ENCODE measurements at places on chromosomes 11 and 22. TPM values are rescaled to one million over a fixed set of nuclear protein-coding genes. Genes with fewer than 3 reads are reported as not detected.

DNA sequence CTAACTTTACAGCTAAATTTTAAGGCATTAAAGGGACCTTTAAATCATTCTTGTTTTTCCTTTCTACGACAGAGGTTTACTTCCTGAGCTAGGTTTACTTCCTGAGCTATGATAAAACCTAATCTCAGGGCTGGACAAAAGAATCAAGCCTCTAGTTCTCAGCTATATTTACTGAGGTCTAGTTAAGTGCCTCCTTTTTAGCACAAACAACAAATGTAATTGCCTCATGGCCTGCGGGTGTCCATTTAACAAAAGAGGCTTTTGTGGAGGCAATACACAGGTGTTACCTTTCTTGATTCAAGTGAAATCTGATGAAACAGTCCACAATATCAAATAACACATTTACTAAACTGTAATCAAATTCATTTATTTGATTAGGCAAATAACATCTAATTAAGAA lies 67.3 kb downstream of the IMMP1L start:
- H3K36me3 ChIP-seq: no peaks in the 10 kb centered on the region
- H3K4me3 ChIP-seq: no peak overlapping the region
- DNase-seq: no peak

- DNase-seq: peak; percentile 79
- peaks cover 20% of the 10 kb centered on the region for H3K4me1 ChIP-seq
- peak overlapping the region; percentile 80 for H3K27ac ChIP-seq
- no peak overlapping the region for H3K4me3 ChIP-seq
- no peaks in the 10 kb centered on the region for H3K36me3 ChIP-seq
Observed at GRCh38 chr11:1546077-1546535, 26.0 kb downstream of the DUSP8 start.

DNA sequence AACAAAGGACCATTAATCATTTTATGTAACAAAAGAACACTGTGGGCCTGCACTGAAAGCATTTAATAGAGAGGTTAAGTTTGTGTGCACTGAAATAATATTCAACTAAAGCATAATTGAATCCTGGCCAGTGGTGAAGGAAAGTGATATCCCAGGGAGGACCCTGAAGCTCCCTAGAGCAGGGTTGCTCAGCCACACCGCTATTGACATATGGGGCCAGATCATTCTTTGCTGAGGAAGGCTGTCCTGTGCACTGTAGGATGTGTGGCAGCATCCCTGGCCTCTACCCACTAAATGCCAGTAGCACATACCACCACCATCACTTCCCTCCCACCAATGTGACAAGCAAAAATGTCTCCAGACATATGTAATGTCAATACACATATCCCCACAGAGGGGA lies 166.1 kb upstream of the MTNR1B start:
- H3K27ac ChIP-seq: no peak overlapping the region
- H3K4me3 ChIP-seq: no peak overlapping the region
- H3K4me1 ChIP-seq: no peaks in the 10 kb centered on the region
- no peaks in the 10 kb centered on the region for H3K27me3 ChIP-seq

DNA sequence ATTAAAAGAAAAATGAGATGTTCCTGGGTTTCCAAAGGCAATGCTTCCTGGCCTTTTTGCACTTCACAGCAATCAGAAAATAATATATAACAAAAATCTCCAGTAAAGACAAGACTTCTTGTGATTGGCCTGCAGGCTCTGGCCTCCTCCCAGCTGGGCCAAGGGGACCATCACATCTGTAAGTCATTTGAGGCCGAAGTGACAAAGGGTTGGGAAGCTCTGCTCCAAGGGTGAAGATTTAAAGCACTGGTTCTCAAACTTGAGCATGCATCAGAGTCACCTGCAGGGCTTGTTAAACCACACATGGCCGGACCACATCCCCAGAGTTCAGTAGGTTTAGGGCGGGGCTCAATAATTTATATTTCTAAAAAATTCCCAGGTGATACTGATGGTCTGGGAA lies 32.1 kb downstream of the ARFGAP2 start:
- H3K27ac ChIP-seq: no peak overlapping the region
- no peak for DNase-seq
- H3K27me3 ChIP-seq: no peaks in the 10 kb centered on the region
- no peaks in the 10 kb centered on the region for H3K36me3 ChIP-seq

GRCh38 chr11:15884777-15885540 lies 471.4 kb downstream of the SOX6 start:
- H3K4me3 ChIP-seq: no peak overlapping the region
- H3K36me3 ChIP-seq: no peaks in the 10 kb centered on the region
- peak; percentile 58 for DNase-seq
- peak overlapping the region; percentile 52 for H3K27ac ChIP-seq

DNA sequence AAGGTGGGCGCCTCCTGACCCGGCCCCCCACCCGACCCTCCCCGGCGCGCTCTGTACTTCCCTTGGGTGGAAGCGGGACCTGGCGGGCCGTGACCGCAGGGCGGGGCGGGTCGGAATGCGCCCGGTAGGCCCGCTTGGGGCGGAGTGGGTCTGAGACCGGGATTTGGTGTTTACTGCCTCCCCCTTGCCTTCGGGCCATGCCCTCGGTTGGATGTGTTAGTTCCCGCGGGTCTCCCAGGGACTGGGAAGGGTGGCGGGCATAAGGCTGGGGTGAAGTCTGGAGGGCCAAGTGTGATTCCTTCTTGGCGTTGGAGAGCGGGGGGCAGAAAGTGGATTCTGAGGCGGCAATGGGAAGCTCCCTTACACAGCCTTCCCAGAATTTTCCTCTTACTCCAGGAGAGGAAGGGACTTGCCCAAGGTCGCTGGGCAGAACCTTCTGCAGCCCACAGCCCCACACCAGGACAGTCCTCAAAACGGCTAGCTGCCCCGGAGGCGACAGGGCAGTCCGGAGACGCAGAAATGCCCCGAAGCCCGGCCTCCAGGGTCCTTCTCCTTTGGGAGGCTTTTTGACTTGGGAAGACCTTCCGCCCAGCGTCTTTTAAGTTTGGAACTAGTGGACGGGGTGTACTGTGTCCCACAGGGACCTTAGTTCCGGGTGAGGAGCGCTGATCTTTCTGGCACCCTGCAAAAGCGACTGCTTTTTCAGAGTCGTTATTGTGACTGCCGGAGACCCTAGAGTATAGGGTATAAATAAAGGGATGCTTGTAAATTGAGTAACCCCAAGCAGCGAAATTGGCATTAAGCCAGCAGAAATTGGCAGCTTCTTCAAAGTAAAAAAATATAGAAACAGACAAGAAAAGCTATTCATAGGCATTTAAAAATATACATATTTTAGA lies 647 bp downstream of the SWAP70 start:
- H3K4me1 ChIP-seq: no peaks in the 10 kb centered on the region
- H3K27me3 ChIP-seq: no peaks in the 10 kb centered on the region
- H3K4me3 ChIP-seq: peak overlapping the region; percentile 88
- no peaks in the 10 kb centered on the region for H3K36me3 ChIP-seq

- H3K27ac ChIP-seq: peak overlapping the region; percentile 77
- no peaks in the 10 kb centered on the region for H3K36me3 ChIP-seq
- H3K27me3 ChIP-seq: no peaks in the 10 kb centered on the region
- peak; percentile 79 for DNase-seq
Observed at GRCh38 chr11:95512682-95513081, 276.9 kb downstream of the FAM76B start.

GRCh38 chr11:12715941-12716340 lies 41.7 kb downstream of the TEAD1 start:
- no peaks in the 10 kb centered on the region for H3K27me3 ChIP-seq
- no peak for DNase-seq
- peaks cover 5% of the 10 kb centered on the region for H3K4me1 ChIP-seq
- no peak overlapping the region for H3K27ac ChIP-seq

DNA sequence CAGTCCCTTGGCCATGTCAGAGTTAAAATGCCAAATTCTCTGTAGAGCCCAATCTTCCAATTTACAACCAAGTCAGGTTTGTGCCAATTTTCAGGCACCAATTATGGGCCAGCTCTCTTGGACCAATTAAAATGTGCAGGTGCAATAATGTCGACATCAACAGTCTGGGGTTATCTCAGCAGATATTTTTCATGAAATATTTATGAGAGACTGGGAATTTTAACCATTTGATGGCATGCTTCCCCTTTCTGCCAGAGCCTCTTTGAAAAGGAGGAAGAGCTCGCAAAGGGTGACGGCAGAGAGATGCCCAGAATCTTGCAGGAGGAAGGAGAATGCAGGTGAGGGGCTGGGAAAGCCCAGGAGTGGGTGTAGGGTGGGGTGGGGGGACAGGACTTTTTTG lies 100.8 kb upstream of the SYT13 start:
- no peak for DNase-seq
- no peak overlapping the region for H3K27ac ChIP-seq
- H3K27me3 ChIP-seq: no peaks in the 10 kb centered on the region

- no peak for DNase-seq
- H3K27me3 ChIP-seq: no peaks in the 10 kb centered on the region
- H3K4me3 ChIP-seq: no peak overlapping the region
- no peaks in the 10 kb centered on the region for H3K4me1 ChIP-seq
- no peaks in the 10 kb centered on the region for H3K36me3 ChIP-seq
Observed at GRCh38 chr11:57370251-57370650, 10.7 kb downstream of the PRG3 start.

DNA sequence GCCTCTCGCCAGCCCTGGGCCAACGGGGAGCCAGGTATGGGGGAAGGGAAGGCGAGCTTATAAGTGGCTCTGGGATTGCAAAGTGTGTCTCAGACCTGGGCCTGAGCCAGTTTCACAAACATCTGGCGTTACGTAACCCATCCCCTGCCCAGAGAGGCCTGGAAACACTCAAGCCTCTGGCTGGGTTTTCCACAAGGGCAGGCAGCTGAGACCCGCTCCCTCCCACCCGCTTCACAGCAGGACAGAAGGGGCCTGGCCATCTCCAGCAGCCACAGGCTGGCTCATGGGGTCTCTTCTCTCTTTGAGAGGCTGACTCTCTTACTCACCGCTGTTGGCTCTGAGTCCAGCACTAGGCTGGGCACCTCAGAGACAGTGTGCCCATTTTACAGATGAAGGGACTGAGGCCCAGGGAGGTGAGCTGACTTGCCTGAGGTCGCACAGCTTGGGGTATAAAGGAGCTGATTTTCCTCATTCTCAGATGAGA lies 44.5 kb downstream of the TRIOBP start:
- DNase-seq: peak; percentile 94
- H3K4me3 ChIP-seq: no peak overlapping the region
- no peaks in the 10 kb centered on the region for H3K27me3 ChIP-seq
- H3K36me3 ChIP-seq: no peaks in the 10 kb centered on the region
- H3K4me1 ChIP-seq: peaks cover 42% of the 10 kb centered on the region
- peak overlapping the region; percentile 89 for H3K27ac ChIP-seq

- H3K4me1 ChIP-seq: no peaks in the 10 kb centered on the region
- no peak overlapping the region for H3K4me3 ChIP-seq
- H3K27me3 ChIP-seq: peaks cover 3% of the 10 kb centered on the region
- no peak for DNase-seq
Observed at GRCh38 chr22:26345496-26345895, 83.6 kb upstream of the ASPHD2 start.

DNA sequence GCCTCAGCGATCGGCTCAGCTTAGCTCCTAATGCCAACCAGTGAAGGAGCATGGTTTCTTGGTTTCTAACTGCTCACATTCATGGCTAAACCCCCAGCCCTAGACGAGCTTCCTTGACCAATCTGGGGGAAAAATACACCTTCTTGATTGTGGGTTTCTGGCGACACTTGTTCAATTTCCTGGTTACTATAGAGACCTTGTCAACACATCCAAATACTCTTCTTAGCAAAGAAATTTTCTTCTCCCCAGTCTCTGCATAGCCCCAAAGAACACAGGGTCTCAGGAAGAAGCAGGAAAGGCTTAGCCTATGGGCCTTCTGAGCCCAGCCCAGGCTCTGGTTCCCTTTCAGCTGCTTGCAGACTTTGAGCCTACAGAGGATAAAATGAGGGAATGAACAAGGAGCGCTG lies 88.5 kb upstream of the SYT13 start:
- H3K36me3 ChIP-seq: no peaks in the 10 kb centered on the region
- H3K4me1 ChIP-seq: peaks cover 6% of the 10 kb centered on the region
- no peak overlapping the region for H3K27ac ChIP-seq
- H3K4me3 ChIP-seq: no peak overlapping the region
- peaks cover 20% of the 10 kb centered on the region for H3K27me3 ChIP-seq
- DNase-seq: no peak

DNA sequence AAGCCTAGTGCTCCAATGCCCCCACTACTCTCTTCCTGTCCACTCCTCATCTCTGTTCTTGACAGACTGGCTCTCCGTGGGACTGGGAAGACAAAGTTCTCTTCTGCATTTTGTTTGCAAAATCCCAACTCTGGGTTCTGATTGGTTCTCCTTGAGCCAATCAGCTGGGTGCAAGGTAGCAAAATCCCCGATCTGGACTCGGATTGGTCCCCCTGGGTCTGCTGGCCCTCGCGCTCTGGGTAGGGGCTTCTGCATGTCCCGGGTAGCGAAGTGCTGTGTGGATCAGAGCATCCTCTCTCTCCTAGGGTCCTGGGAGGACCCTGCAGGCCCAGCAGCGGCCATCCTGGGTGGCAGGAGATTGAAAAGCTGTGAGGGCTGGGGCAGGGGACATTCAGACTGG lies 22.3 kb upstream of the A4GALT start:
- no peak for DNase-seq
- H3K27ac ChIP-seq: peak overlapping the region; percentile 60
- H3K36me3 ChIP-seq: no peaks in the 10 kb centered on the region
- peaks cover 9% of the 10 kb centered on the region for H3K4me1 ChIP-seq

GRCh38 chr11:99160447-99160846 lies 139.7 kb downstream of the CNTN5 start:
- no peaks in the 10 kb centered on the region for H3K36me3 ChIP-seq
- H3K4me3 ChIP-seq: no peak overlapping the region
- no peak for DNase-seq
- H3K27me3 ChIP-seq: no peaks in the 10 kb centered on the region
- no peak overlapping the region for H3K27ac ChIP-seq

DNA sequence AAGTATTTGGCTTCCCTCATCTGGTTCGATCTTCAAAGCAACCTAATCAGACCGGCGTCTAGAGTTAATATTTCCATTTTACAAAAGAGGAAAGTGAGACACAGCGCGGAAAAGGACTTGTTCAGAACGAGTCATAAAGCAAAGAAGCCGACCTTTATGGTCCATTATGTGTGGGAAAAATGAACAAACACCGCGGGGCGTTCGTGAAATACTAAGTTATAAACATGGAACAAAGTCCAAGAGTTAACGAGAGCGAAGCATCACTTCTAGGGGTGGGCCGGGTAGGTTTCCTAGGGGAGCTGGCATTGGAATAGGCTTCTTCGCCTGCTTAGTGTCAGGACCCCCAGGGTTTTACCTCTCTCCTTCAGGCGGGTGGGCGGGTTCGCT lies 575 bp downstream of the DUSP18 start:
- no peaks in the 10 kb centered on the region for H3K36me3 ChIP-seq
- no peaks in the 10 kb centered on the region for H3K4me1 ChIP-seq
- DNase-seq: peak; percentile 75
- H3K27me3 ChIP-seq: peaks cover 7% of the 10 kb centered on the region
- peak overlapping the region; percentile 66 for H3K4me3 ChIP-seq

DNA sequence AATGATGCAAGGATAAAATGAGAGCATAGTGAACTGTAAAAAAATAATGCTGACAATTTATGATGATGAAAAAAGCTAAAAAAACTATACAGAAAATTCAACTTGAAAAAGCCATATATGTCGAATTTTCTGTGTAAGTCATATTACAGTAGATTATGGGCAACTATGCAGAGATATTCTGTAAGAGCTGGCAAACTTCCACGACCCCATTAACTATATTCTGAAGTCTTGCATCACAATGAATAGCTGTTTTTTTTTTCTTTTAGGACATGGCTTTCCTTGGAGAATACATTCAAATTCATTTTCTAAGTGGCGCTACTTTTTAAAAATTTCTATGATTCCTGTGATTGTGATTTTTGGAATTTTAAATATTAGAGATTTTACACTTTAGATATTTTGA lies 18.4 kb downstream of the PSMD13 start:
- no peaks in the 10 kb centered on the region for H3K36me3 ChIP-seq
- no peak for DNase-seq
- no peaks in the 10 kb centered on the region for H3K27me3 ChIP-seq

The SPON1 gene
- total RNA-seq: 73.1 TPM

The ADM gene
- 74.1 TPM for total RNA-seq

The PLA2G3 gene
- 0.10 TPM for total RNA-seq

The PACSIN3 gene
- 35.2 TPM for total RNA-seq

The BTG4 gene
- not detected for total RNA-seq

The RAG2 gene
- total RNA-seq: not detected

The RASL10A gene
- 0.33 TPM for total RNA-seq

Measured in hepatocyte (in vitro differentiated cells).